ENCODE measurements at places on chromosomes 12 and 14.

DNA sequence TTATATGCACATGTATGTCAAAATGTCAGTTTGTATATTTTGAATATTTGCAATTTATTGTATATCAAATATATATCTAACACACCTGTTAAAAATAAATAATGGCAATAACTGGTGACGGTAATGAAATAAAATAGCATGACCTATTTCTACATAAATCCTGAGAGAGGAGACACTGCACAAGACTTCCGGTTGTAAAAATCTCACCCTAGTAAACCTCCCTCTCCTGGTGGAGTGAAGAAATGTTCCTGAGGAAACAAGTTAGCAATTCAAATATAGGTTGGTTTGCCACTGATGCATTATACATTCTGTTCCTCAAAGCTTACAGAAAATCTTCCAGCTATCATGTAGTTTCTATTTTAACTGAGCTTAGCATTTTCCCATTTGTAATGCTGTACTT is 166.1 kb upstream of the SYT10 start:
- no peak for DNase-seq

DNA sequence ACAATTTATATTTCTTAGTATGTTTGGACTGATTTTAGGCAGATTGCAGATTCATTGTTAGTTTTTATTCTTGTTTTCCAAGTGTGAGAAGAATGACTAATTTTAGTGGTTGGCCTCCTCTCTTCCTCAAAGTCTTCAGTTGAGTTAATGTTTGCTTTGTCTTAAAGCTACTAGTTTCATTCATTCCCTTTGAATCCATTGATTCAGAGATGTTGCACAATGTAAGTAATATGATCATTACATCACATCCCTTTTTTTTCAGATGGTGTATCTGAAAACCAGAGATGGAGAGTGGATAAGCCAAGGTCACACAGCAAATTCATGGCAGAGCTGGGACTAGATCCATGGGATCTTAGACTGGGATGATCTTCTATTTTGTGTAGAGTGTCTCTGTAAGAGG is 577.5 kb downstream of the BCL11B start:
- DNase-seq, result no peak

DNA sequence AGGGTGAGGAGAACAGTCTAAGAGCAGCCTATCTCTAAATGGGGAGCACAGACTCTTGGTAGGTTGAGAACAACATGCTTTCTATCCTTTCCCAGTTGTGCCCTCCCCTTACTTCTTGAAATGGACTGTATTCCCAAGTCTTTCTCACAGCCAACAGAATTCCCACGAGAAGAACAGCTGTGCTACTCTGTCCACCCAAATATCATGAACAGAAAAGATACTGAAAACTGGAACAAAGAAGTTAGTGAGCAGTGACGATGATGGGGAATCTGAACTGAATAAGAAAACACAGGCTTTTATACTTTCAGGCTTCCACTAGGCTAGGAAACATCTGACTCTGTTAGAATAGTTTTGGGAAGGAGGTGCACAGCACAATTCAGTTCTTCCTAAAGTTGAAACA is 3.4 kb downstream of the NACA start:
- DNase-seq, result no peak

- no peak for DNase-seq
Observed at GRCh38 chr14:64645220-64645892, 58.9 kb upstream of the PLEKHG3 start.

GRCh38 chr12:119308708-119309456 is 25.6 kb upstream of the CCDC60 start:
- no peak for DNase-seq

DNA sequence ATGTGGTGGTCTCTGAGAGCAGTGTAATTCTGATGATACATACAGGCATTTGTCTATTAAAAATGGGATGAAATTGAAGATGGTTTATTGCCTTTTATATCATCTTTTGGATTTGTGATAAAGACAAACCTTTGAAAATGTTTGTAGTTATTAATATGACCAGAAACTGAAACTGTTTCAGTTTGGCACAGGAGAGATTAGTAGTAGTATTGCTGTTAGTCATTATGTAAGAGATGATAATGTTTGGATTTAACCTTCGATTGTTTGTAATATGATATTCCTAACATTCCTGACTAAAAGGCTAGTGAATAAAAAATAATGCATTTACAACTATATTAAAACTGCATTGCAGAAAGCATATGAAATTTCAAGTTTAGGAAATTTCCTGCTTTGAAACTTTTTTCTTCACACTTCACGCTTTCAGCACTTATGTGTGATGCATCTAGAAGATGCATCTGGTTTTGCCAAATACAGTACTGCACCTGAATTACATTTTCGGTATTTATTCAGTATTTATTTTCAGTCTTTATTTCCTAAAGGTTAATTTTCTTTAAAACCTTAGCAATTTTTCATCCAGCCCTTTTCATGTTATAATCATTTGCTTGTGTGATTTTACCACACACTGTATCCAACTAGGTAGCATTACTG is 25.5 kb downstream of the ADIPOR2 start:
- no peak for DNase-seq

- no peak for DNase-seq
Observed at GRCh38 chr14:103896578-103896977, 31.7 kb upstream of the TDRD9 start.

GRCh38 chr12:38154096-38155019 is 162.2 kb upstream of the ALG10B start:
- DNase-seq, result no peak

DNA sequence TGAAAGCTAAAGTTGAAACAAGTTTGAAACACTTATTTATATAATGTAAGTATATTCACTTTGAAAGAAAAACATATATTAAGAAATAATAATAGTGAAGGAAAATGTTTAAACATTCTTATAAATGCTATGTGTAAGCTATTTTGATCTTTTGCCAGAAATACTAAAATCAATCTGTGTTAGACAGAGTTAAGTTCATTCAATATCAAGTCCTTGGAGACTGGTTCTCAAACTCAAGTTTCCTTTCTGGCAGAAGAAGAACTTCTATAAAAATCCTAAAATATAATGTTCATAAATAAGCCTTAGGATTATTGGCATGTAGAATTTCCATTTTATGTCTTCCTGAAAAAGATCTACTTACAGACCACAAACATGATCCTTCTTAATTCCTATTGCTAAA is 45.3 kb downstream of the TAOK3 start:
- DNase-seq, result no peak

- DNase-seq, result no peak
Observed at GRCh38 chr14:100525615-100526014, 61.6 kb downstream of the BEGAIN start.

DNA sequence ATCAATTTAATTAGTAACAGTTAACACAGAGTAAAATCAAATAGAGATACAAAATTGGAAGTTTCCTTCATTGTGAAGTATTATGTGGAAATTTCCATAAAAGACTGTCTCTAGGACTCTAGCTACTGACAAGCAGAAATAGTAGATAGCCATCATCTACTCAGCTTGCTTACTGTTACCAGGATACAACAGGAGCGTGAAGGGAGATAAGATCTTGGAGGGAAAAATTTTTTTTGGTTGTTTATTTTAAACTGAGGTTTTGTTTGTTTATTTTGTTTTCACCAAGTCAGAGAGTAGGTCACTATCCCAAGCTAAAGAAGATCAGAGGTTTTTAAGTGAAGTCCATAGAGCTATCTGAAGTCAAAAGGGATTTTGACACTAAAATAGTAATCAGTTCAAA is 861.3 kb upstream of the MGAT4C start:
- DNase-seq, result no peak

DNA sequence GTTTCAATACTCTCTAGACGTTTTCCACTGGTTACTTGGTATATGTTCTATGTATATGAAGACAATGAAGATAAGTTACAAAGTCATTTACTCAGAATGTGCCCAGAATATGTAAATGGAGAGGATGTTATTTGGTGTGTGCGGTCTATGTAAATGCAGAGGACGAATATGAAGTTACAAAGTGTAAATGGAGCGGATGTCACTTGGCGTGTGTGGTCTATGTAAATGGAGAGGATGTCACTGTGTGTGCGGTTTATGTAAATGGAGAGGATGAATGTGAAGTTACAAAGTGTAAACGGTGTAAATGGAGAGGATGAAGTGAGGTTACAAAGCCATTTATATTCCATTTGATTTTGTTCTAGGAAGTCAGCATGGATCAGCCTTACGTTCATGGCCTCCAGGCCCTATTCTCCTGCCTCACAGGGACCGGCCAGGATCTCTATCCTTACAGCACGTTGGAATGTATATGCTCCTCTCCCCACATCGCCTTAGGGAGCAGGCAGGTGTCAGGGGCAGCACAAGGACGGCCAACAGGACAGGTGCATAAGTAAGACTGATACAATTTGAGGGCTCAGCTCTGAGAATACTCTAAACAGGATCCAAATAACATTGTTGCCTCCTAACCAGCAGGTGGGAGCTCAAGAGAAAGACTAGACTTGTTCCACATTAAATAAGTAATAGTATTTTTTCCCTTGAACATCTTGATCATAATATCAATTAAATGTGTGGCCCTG is 42.4 kb downstream of the GLRX5 start:
- DNase-seq, result no peak

DNA sequence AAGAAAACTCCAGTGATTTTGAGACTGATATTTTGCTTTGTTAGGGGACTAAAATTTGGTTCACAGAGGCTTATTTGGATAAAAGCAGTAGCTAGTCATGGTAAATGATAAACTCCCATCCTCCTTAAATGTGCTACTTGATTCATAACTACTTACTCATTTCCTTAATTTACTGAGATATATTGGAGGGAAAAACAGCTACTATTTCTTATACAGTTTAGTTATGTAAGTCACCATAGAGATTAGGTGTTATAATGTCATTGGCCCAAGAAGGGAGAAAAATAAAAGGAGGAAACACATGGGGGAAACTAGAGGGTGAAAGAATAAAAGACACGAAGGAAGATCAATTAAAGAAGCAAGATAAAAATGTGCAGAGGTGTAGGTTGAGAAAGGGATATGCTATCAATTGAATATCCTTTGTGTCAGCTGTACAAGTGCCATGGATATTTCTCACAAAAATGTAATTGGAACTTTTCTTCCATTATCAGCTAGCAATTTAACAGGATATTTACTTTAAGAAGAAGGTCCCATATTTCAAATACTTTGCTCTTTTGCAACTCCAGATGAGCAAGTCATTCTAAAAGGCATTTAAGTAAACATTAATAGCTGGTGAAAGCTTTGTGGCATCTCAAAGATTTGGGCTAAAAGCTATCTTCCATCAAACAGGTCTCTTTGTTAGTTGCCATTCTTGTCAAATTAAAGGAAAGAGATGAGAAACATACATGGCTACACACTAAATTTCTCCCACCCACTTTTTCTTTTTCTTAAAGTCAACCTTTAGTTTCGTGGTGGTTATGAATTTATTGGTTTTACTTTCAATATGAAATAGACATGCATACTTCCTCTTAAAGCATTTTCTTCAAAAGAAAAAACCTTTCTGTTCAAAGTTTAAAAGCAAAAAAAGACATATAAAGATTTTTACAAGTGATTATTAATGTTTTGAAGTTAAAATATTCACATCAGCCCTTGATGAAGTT is 439.5 kb downstream of the CCER1 start:
- DNase-seq, result no peak

DNA sequence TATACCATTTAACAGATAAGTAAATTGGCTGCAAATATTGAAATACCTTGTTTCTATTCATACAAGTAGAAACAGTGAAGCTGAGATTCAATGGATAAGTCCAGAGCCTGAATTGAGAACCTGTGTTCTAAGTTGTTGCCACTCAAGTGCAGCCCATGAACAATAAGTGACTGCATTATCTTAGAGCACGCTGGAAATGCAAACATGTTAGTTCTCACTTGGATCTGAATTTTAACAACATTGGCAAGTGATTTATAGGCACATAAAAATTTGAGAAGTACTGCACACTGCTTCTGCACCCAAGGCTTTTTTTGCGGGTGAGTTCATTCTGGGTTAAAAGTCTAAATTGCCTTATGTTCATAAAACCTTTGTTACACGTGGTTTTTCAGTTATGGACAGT is 484.3 kb downstream of the NAV3 start:
- DNase-seq, result no peak

DNA sequence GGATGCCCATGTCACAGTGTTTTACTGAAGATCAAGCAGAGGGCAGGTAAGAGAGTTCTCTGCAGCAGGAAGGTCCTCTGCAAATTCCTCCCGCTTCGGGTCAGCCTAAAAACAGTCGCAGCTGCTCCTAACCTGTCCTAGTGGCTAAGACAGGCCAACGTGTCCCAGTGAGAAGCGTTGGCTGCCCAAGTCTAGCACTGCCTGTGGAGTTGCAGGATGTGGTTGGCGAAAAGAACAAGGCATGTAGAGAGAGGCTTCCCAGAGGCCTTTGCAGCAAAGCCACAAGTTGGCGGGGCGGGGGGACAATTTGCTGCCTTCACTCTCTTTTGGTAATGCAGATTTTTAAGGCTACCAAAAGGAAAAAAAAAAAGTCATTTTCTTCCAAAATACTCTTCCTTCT is 340.1 kb downstream of the BCL11B start:
- DNase-seq, result peak; percentile 60

- DNase-seq, result peak; percentile 60
Observed at GRCh38 chr14:73825551-73826188, 26.0 kb upstream of the PTGR2 start.

- DNase-seq, result no peak
Observed at GRCh38 chr12:80019691-80020090, 79.6 kb upstream of the OTOGL start.

DNA sequence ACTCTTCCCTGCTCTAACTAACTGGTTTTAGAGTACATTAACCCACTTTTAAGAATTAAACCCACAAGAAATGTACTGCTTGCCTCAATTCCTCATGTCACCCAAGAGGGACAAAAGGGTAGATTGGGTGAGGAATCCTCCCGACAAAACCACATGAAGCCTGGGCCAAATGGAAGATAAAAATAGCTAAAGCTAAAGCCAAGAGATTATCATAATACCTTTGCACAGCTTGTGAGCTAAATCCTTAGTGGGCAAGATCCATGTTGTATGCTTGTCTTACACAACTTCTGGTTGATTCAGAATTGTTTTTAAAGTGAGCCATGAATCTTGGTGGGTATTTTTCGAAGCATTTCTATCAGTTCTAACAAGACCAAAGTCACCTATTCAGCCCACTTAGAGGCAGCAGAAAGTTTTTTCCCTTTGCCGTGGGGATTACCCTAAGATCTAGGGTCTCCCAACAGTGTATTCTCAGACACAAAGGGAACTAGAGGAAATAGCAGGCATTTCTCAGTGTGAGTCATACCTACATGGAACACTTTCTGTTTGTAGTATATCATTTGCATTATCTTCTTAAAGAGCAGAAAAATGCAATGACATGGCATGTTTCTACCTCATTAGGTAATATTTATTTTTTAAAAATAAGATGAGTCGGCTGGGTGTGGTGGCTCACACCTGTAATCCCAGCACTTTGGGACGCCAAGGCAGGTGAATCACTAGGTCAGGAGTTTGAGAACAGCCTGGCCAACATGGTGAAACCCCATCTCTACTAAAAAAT is 616.6 kb downstream of the KCNH5 start:
- DNase-seq, result no peak

DNA sequence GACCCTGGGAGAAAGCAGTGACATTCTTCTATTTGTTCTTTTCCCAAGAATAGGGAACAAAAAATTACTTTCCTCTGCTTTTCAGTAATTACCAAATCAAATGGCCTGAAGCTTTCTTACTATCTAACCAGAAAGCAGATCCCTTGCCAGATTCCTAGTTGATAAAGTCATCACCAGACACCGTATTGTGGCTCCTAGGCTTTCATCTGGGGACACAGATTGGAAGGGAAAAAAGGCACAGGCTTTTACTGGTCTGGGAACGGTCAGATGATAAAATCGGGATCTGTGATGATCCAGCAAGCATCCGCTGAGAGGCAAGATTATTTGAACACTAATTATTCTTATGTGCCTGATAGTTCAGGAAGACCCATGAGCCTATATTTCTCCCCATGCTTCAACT is 79.1 kb upstream of the BCL2L14 start:
- no peak for DNase-seq

GRCh38 chr14:23148591-23149249 is 29.7 kb upstream of the CEBPE start:
- DNase-seq, result no peak

All from activated T-helper 1 cell treated with Interleukin-2 at 50 U/mL for 16 hours (primary cell).